ENCODE measurements at places on chromosomes 2 and 18.

DNA sequence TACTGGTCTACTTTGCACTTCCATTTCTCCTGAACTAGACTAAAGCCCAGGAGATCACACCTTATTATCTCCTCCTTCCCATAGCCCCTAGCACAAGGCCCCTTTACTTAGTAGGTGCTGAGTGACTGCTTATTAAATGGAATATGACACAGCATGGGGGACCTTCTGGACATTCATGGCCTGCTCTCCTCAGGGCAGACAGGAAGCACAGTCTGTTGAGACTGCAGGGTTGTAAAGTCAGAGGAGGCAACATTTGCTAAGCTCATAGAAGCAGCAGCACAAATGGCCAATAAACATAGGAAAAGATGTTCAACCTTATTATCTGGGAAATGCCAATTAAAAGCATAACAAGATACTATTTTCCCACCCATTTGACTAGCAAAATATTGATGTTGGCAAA lies 75.3 kb downstream of the DNMT3A start:
- no peak for DNase-seq

GRCh38 chr2:168789776-168790175 lies 12.7 kb upstream of the NOSTRIN start:
- DNase-seq = no peak

DNA sequence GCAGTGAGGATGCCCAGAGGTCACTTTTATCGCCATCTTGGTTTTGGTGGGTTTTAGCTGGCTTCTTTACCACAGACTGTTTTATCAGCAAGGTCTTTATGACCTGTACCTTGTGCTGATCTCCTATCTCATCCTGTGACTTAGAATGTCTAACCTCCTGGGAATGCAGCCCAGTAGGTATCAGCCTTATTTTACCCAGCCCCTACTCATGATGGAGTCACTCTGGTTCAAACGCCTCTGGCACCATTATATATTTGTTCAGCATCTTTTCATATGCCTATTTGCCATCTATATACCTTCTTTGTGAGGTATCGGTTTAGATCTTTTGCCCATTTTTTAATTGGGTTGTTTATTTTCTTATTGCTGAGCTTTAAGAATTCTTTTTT lies 7.2 kb upstream of the CCNT2 start:
- DNase-seq = no peak

GRCh38 chr2:3470166-3470651 lies 49.1 kb downstream of the ADI1 start:
- DNase-seq = no peak

GRCh38 chr2:102837626-102838198 lies 75.9 kb downstream of the TMEM182 start:
- DNase-seq = no peak

- DNase-seq = no peak
Observed at GRCh38 chr2:100283724-100284501, 38.4 kb downstream of the LONRF2 start.

DNA sequence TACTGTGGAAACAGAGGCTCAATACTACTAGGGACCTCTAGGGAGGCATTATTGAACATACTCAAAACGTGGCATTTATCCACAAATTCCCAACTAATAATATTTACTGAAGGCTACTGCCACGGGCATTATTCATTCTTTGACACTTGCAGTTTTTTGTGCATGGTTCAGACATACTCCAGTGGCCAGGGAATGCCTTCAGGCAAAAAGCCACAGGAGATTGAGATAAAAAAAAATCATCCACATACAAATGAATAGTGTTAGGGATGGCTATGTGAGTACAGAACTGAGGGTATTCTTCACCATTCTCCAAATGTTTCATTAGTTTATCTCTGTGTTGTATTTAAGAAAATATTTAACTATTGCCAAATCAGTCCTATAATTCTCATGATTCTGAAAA lies 974.9 kb upstream of the PIK3C3 start:
- no peak for DNase-seq

DNA sequence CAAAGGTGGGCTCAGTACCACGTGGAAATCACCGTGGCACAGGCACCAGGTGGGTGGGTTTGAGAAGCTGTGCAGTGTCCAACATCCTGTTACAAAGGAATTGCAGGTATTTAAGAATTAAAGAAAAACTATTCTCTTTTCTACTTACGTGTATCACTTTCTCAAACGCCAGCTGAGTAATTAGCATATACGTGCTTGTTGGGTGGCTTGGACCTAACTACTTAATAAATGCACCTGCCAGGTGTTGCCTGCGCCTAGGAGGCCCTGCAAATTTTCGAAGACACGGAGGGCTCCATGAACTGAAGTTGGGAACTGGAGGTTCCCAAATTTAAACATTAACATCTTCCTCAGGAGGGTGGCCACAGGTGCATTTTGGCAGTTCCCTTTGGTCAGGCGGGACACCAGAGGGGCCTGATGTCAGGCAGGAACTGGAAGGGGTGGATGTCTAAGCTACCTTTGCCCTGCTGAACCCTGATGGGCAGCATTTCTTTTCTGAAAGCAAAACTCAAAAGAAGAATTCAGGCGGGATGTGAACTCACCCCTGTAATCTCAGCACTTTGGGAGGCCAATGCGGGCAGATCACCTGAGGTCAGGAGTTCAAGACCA lies 84.8 kb downstream of the HS6ST1 start:
- no peak for DNase-seq

DNA sequence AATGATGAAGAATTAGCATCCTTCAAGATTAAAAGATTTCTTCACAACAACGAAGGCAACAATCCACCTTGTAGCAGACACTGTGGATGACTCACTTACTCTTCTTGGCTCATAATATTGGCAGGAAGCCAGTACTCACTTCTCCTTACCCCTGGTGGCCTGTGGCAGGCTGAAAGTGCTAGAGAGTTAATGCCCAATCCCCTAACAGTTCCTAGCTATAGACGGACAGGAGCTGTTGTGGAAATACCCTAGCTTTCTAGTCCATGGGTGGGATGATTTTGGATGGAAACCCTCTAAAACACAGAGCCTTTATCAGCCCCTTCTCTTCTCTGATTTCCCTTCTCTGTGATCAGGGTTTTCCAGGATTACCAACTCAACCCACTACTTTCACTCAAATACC lies 128.6 kb upstream of the NYAP2 start:
- DNase-seq = no peak

DNA sequence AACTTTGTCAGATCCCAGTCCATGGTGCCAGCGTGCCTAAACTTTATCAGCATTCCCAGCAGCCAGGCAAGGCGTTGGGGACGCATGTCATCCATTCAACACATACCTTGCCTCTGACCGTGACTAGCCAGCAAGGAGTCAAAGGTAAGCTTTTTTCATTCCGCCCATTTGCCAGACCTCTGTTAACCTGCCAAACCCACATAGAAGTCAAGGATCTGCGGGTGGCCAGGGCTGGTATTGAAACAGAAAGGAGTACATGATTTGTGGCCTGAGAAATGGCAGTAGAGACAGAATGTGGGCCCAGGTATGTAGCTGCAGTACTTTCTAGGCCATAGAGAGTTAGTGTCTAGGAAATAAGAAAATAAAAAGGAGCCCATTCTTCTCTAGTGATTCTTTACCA lies 240.2 kb downstream of the LTBP1 start:
- no peak for DNase-seq

- DNase-seq = no peak
Observed at GRCh38 chr2:194328456-194328855, 1328.6 kb upstream of the SLC39A10 start.

DNA sequence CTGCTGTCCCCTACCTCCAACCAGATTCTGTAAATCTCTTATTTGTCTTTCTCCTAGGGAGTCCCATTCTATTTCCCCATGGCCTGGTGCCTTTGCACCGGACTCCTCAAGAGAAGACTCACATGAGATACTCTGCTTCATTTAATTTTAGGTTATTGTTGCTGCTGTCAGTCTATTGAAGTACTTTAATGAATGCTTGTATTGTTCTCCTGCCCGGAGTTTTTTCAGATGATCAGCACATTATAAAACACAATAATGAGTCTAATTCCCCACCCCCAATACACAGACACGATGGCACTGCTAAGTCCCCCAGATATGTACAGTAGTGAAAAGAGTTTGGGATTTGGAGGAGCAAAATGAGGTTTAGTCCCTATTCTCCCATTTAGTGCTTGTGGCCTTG lies 58.9 kb downstream of the HAUS1 start:
- DNase-seq = no peak

- DNase-seq = no peak
Observed at GRCh38 chr2:6864231-6864754, 1.4 kb downstream of the CMPK2 start.

GRCh38 chr18:79772865-79773696 lies 24.7 kb upstream of the KCNG2 start:
- peak; percentile 7 for DNase-seq

DNA sequence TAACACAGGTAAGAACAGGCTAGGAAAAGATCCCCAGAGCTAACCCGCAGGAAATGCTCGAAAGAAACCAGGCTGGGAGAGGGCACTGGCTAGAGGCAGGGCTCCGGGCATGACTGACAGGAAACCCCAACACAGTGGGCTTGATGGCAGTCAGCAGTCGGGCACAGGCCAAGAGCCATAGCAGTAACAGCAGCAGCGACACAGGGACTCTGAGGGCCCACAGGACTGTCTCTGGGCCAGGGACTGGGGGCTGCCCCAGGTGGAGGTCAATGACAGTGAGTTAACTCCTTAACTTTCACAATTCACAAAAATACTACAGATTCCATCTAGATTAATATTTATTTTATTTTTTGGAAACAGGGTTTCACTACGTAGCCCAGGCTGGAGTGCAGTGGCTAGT lies 37.3 kb upstream of the ASPRV1 start:
- no peak for DNase-seq

DNA sequence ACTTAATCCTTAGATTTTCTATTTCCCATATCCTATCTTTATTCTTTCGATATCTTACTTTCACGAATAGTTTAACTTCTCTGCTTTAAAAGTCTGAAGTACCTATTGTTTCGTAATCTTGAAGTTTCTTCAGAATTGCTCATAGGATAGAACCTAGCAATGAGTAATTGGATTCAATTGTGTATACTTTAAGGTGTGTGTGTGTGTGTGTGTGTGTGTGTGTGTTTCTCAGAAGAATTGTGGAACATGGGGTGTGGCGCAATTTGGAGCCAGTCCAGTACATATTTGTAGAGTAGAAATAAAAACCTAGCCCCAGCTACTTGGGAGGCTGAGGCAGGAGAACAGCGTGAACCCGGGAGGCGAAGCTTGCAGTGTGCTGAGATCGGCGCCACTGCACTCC lies 897.6 kb downstream of the BCL11A start:
- DNase-seq = no peak

GRCh38 chr2:239046822-239047221 lies 198.9 kb downstream of the TWIST2 start:
- DNase-seq = no peak

DNA sequence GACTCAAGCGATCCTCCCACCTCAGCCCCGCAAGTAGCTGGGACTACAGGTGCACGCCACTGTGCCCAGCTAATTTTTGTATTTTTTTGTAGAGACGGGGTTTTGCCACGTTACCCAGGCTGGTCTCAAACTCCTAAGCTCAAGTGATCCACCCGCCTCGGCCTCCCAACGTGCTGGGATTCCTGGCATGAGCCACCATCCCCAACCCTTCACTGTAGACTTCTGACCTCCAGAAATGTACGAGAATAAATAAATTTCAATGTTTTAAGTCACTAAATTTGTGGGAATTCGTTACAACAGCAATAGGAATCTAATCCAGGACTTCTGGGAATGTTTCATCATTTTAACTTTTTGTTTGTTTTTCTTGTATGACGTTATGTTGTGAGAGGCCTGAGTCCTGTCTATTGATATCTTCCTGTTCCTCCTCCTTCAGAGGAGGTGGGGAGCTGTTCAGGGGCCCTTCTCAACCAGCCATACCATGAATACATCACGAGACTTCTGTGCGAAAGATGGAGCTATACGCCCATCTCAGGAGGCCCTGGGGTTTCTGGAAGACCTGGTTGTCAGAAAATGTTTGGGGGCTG lies 40.0 kb downstream of the TEX44 start:
- no peak for DNase-seq

- DNase-seq = no peak
Observed at GRCh38 chr18:9365406-9365805, 30.8 kb downstream of the TWSG1 start.

DNA sequence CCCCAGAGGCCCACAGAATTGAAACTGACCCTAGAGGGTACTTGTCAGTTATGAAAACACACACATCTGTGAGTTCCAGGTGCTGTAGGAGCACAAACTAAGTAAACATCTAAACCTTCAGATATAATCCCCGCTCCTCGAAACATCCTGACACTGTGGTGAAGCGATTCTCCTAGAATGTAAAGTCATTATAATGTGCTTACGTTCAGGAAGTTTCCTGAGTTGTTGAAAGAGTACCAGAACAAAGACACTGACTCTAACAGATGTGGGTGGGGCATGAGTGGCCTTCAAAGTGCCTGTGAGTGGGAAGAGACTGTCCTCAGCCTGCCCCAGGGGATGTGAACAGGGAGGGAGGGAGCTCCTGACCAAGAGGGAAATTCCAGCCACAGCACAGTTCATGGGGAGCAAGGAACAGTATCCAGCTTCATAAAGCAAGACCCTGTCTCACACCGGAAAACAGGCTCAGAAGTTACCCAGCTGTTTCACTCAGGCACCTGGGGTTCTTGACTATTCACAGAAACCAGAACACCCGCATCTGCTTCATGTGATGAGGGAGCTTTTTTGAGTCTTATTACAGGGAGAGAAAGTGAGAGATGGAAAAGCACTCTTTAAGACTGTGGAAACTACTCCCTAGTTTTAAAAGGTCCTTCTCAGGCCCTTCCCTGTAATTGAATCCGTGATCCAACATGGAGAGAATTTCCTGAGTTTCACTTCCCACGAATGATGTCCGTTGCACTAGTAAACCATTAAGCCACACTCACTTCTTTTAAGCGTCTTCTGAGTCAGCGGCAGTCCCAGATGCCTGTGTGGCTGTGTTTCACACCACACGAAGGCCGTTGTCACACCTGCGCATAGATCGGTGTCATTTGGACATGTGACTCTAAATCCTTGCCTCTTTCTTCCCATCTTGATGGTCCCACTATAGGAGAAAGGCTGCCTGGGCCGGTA lies 88.6 kb upstream of the EML6 start:
- DNase-seq = peak; percentile 36

GRCh38 chr2:3036432-3037125 lies 341.0 kb downstream of the EIPR1 start:
- no peak for DNase-seq

DNA sequence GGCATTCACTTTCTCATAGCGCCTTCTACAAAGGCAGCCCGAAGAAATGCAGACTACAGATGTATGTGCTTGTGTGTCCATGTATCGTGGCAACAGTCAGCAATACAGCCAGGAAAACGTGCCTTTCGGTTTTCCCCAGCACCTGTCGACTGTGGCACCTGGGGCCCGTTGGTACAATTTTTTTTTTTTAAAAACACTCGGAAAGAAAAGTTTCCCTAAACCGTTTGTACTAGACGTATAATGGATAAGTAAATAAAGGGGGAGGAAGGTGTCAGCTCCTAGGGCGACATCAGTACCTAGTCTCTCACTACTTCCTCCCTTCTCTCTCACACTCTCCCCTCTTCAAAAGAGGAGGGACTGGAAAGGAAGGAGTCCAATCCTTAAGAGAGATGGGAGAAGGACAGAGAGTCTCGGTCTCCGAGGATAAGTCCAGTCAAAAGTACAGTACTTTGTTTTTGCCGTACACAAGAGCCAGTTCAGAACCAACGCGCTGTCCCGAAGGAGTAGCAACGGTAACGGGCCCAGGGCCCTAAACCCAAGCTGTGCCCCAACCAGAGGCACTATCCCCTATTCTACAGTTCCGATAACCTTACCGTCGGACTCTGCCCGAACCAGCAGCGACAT lies 759 bp downstream of the PPP4R3B start:
- DNase-seq = peak; percentile 60

- no peak for DNase-seq
Observed at GRCh38 chr2:159600752-159601151, 15.6 kb downstream of the BAZ2B start.
